Suprapubic skin (tissue), 4 donors: ENCODE measurements at places on chromosomes 4 and X.

DNA sequence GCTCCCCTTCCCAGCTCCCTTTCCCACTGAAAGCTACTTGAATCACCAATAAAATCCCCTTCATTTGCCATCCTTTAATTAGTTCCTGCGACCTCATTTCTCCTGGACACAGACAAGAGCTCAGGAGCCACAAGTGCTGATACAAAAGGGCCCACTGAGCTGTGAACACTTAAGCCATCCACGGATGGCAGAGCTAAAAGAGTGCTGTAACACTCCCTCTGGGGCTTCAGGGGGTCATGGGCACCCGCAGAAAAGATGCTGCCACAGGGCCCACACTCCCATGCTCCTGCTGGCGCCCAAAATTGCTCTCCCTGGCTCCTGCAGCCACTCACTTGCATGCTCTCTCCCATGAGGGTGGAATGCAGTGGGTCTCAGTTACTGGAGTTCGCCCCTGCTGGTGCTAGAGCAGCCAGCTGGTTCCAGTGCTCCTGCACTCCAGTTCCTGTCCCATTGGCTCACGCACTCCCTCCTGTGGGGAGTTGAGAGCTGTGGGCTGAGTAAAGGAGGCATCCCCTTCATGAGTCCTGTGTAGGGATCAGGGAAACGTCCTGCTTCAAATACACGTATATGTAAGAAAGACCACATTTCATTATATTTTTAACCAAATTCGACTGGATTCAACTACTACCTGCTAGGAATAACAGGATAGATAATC lies 1291.0 kb downstream of the ARAP2 start:
- no peak for DNase-seq

- DNase-seq, result no peak
These were observed 297.8 kb downstream of the ZNF674 start for GRCh38 chrX:46247456-46247855.

- DNase-seq, result no peak
These were observed 4.5 kb downstream of the UBA1 start for GRCh38 chrX:47198026-47198686.

DNA sequence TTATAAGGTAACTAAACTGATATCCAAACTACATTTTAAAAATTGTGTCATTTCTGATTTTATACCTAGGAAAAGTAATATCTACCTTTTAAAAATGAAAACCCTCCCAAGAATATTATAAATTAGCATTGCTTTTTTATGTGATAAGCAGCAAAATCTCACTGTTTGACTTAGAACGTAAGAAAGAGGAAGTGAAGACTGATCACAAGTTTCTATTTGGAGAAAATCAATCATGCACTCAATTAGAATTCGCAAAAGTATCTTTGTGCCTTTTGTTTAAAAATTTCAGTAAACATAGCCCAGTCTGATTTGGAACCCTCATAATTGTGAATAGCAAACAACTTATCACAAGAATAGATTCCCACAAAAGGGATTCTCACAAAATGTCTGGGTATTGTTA lies 142.7 kb downstream of the TENM3 start:
- no peak for DNase-seq

- no peak for DNase-seq
These were observed 238.6 kb downstream of the DCTD start for GRCh38 chr4:182678590-182678989.

- DNase-seq, result no peak
These were observed 44.1 kb upstream of the TLR3 start for GRCh38 chr4:186024637-186025407.

DNA sequence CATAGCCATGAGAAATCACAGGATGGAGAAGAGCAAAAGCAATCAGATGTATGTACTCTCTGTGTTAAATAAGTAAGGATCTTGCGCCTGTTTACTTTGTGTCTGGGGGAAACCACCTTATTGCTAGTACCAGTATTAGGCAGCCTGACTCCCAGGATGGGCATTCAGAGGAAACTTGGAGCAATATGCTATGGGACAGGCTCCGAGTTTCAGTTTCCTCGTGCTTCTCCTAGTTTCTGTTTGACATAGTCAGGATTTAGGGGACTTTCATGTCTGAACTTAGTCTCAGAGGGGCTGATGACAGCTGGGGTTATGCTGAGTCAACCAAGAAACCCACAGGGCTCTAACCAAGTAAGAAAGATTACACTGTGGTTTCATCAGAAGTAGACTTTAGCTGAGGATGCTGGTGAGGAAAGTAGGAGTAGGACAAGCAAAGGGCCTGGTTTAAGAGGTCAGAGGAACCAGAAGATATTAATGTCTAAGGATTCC lies 13.5 kb downstream of the NSUN7 start:
- DNase-seq, result no peak

DNA sequence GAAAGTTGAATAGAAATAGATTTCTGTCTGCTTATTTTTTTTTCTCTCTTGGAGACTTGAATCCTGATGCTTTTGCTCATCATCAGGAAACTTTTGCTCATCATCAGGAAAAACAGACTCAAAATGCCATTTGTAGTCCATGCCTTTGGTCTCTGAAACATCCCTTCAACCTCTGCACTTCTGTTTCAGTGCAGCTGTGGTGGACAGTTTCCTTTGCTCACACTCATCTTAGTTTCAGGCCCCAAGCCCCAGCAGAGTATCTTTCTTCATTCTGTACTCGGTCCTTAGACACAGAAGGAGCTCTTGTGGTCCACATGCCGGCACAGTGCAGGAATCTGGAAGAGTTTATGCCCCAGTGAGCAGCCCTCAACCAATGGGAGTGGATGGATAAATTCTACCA lies 337.9 kb downstream of the PPP3CA start:
- no peak for DNase-seq

DNA sequence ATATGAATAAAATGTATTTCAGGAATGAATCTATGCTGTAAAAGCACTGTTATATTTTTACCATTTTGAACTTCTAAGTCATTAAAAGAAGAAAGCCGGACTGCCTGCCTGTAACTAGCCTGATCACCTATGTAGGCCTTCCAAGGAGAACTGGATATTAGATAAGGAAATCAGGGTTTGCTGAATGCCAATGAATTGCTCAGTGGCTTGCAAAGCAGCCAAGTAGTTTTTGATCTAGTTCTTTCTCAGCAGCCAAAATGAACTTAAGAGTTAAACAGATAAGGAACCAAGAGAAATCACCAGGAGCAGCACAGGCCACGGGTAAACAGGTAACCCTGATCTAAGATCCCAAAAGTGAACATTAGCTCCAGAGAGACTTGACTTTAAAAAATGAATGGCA lies 3.3 kb downstream of the ANXA5 start:
- DNase-seq, result no peak

DNA sequence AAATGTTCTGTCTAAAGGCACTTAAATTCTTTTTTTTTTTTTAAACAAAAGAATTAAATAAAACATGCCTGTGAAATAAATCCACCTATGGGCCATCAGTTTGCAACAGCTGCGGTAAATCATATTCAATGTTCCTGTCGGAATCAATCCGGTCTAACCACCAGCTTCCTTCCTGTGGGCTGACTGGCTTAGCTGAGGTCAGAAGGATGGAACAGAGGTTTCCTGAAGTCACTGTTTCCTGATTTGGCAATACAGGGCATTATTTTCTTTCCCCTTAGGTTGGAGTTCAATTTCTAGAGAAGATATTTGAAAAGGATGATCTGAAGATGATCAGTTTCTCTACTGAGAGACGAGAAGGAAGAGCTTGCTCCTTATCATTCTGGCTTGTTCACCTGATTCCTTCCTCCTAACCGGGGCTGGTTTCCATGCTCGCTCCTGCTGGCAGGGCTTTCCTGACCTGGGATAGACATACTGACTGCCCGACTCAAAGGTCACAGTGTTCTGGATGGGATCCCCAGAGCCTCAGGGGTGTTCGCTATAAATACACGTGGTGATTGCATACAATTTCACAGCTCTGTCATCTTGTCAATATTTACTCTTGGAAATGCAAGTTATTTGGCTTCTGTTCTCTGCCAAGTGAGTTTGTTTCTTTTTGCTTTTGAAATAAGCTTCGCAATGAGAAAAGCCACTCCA lies 21.7 kb downstream of the PDLIM3 start:
- no peak for DNase-seq

DNA sequence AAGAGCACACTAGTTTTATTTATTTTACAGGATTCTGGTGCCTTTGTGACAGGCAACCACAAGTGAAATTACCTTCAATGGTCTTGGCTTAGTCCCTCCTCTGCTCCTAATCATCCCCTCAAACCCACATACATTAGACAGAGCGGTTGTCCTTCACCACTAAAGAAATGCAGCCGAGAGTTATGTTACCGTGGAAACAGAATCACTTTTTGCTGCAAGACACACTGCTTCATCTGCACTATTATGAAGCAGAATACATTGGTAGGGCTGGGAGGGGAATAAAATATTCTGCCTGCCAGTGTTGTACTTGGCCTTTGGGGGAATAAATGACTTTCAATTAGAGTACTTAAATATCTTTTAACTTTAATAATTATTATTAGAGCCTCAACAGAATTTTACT lies 75.2 kb downstream of the ARHGEF38 start:
- DNase-seq, result no peak

- peak; percentile 76 for DNase-seq
These were observed 608 bp downstream of the RAPGEF2 start for GRCh38 chr4:159103384-159103990.

DNA sequence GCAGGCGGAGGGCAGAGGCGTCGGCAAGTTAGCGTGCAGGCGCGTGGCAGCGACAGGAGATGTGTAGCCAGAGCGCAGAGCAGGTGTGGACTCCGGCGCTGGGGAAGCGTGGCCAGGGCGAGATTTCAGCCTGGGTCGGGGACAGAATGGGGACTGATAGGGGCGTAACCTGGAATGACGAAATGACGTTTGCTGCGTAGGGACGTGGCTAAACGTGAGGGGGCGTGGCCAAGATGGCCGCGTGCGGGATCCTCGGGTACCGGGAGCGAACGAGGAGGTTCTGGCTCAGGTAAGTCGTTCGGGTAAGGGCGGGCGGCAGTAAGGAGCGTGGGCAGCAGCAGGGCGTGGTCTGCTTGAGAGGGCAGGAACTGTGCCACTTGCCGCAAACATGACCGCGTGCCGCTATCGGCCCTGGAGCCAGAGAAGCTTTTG lies 10.9 kb upstream of the CLTRN start:
- DNase-seq, result peak; percentile 94

DNA sequence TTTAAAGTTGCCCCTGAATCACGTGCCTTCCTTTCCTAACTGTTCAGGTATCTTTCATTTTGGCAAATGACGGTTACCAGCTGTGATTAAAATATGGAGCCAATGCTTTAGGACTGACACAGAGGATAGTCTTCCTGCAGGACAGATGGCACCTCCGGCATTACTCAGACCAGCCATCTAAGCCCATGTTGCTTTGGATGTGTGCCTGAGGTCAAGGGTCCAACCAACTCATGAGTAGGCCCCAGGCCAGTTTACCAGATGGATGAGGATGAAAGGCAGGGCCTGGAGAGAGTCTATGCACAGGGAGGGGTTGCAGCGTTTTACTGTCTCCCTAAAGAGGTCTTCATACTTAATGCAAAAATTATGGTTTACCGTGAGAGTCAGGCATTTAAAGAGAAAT lies 174.0 kb upstream of the GATB start:
- no peak for DNase-seq

DNA sequence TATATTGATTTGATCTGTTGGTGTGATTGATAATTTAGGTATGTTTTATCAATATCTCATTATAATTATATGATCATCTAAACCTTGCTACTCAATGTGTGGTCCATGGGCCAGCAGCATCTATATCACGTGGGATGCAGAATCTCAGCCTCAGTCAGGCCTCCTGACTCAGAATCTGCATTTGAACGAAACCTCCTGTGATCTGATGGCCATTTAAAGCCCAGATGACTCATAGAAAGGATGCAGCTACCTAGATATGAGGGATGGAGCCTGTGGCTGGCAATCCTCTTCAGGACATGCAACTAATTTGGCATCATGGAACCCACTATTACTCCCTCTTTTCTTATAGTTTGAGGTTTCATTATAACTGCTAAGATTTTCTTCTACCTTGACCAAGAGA lies 11.3 kb upstream of the CHRNA9 start:
- no peak for DNase-seq

- DNase-seq, result no peak
These were observed 7.1 kb downstream of the MGST2 start for GRCh38 chr4:139672732-139673131.

DNA sequence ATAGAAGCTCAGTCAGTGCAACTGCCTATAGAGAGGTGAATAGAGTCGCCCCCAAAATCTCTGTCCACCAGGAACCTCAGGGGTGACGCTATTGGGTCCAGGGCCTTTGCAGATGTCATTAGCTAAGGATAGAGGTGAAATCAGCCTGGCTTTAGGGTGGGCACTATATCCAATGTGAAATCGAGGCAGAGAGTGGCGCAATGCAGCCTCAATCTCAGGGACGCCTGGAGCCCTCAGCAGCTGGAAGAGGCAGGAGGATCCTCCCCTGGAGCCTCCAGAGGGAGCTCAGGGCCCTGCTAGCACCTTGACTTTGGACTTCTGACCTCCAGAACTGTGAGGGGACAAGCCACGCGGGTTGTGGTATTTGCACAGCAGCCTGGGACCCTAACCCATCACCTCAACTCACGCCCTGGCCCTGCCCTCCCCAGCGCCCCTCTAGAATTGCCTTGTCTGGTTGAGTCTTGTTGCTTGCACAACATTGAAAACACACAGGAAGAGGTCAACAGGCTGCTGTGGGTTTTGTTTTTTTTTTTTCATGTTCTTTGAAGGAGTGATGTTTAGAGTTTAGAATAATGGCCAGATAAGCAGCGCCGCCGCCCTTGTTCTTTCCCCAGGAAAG lies 89.4 kb upstream of the PSAPL1 start:
- no peak for DNase-seq

- DNase-seq, result no peak
These were observed 8.6 kb upstream of the ARHGAP10 start for GRCh38 chr4:147723326-147723725.

- DNase-seq, result no peak
These were observed 1840.1 kb downstream of the PCDH7 start for GRCh38 chr4:32560306-32560705.

DNA sequence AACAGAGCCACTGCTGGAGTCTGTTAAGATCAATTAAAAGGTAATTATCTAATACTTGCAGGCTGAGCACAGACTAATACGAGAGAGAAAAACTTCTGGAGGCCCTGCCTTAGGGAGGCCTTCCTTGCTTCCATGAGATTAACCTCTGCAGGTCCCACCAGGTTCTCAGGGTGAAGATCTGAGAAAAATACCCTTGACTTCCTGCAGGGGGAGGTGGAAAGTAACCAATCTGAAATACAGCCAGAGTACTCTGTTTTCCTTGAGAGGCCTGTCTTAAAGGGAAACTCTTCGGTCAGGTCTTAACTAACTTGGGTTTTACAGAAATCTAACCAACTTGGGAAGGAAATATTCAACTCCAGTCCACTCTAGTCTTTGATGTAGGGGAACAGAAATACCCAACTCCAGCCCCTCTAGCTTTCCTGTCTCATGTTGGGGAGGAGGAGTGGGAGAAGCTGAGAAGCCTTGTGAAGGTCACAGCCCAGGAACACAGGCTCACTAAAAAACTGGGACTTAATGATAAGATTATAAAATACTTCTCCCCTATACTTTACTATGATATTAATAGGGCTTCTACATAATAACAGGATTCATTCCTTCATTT lies 77.1 kb downstream of the TBCK start:
- DNase-seq, result no peak

- no peak for DNase-seq
These were observed 59.0 kb upstream of the C1QTNF7 start for GRCh38 chr4:15368856-15369255.

- no peak for DNase-seq
These were observed 11.3 kb downstream of the CETN2 start for GRCh38 chrX:152819266-152819665.
